ENCODE measurements at places on chromosomes 4 and X. TPM values are rescaled to one million over a fixed set of nuclear protein-coding genes. Genes with fewer than 3 reads are reported as not detected.

The ODAPH gene
- not detected for total RNA-seq

DNA sequence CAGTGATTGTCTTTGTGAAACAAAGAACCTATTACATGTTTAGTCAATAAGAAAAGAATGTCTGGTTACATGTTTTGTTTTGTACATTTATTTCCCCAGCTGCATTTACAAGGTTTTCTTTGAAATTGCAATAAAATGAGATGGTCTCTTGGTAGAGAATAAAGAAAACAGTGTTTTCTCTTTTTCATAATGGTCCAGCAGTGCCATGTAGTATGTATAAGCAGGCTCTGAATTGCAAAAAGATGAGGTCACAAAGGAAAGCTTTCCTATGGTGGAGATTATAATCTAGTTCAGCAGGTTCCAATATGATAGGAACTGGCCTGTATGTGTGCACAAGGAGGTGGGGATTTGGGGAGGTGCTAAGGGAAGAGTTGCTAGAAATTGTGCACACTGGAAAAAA is 1417.3 kb downstream of the STIM2 start:
- no peak for DNase-seq

- no peak for DNase-seq
Observed at GRCh38 chr4:76022031-76022430, 1.3 kb downstream of the CXCL10 start.

- DNase-seq: no peak
Observed at GRCh38 chrX:45524296-45524695, 323.6 kb upstream of the DIPK2B start.

The CT45A2 gene
- not detected for total RNA-seq

The CTAG2 gene
- not detected for total RNA-seq

GRCh38 chrX:150411656-150412055 is 48.5 kb downstream of the MAMLD1 start:
- DNase-seq: no peak

DNA sequence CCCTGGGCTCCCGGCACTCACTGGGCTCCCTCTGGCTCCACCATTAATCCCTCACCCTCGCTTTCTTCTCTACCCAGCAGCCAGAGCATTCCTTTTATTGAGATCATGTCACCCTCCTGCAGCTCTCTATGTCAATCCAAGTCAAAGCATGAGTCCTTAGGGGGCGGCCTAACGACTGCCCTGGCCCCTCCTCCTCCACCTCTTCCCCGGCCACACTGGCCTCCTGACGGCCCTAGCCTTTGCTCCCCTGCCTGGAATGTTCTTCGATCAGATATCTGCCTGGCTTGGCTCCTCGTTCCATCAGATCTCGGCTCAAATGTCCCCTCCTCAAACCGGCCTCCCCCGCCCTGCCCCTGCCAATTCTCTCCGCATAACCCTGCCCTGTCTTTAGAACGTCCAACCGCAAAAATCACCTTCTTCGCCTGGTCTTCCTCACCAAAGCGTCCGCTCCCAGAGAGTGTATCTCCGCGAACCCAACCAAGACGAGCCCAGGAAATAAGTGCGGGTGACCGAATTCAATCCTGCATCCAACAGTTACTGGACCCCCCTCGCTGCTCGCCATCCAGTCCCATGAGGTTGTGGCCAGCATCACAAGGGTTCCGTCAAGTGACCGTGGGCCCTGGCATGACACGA is 722 bp upstream of the PNCK start:
- DNase-seq: no peak

- DNase-seq: no peak
Observed at GRCh38 chr4:145181091-145181501, 707 bp upstream of the OTUD4 start.

The IGSF1 gene
- total RNA-seq: not detected

The MAGEA2B gene
- total RNA-seq: not detected

DNA sequence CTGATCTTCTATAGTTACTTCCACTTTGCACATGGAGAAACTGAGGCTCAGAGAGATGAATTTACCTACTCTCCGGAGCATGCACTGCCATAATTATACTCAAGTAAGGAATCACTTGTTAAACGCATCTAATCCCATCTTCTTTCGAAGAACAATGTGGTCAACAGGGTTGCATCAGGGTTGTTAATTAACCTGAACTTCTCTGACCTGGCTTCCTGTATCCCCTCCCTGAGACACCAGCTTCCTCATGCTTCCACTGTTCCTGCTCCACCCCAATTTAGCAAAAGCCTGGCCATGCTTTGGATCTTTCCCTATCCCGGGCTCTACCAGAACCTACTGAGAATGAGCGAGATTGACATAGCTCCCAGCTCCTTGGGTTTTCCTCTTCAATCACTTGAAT is 136.7 kb downstream of the SMIM20 start:
- no peak for DNase-seq

DNA sequence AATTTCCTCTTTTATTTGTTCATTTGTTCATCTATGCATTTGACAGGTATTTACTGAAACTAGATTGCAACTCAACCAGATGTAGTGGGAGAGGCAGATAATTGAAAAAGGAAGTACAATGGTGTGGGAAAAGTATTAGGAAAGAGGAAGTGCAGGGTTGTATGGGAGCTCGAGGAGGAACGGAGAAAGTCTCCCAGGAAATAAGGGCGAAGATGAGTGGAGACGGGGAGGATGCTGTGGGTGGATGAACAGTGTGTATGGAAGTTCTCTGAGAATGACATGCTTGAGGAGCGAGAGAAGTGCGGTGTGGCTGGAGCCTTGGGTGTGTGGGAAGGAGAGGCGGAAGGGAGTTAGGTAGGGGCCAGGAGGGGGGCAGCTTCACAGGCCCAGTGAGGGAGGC is 87.5 kb upstream of the DHX15 start:
- DNase-seq: no peak

DNA sequence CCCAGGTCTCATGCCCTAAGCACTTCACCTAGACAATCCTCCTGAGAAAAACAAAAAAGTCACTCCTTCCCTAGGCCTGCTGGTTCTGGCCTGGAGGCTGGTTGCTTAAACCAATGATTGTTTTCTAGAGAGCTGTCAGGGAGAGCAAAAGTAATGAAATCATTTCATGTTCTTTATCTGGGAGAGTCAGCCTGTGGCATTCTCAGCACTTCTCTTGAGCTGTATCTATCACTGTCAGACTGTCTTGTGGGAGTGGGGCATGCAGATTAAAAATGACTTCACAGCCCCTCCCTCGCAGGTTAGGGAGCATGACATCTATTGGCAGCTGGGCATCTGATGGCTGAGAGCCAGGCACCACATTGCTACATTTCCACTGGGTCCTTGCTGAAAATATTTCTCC is 20.4 kb upstream of the TMEM154 start:
- DNase-seq: no peak

DNA sequence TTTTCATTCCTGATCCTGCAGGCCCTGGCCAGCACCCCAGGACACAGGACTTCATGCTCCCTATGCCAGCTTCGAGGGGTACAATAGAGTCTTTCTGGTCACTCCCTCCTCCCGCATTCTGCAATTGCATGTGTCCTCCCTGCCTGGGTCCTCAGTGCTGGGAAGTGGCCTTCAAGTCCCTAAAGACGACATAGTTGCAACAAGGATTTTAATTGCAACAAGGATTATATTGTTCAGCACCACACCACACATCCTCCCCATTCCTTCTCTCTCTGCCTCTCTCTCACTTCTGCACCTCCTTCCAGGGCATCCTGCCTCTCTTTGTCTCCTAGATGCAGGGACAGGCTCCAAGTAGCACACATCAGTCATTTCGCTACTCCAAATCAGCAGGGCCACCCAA is 25.5 kb downstream of the SCD5 start:
- no peak for DNase-seq

The GPR173 gene
- total RNA-seq: not detected

GRCh38 chr4:181688872-181689271 is 554.3 kb upstream of the TENM3 start:
- DNase-seq: no peak

GRCh38 chr4:26984896-26985295 is 124.3 kb downstream of the STIM2 start:
- DNase-seq: no peak

- no peak for DNase-seq
Observed at GRCh38 chr4:26233350-26233749, 87.5 kb upstream of the RBPJ start.

The ASB12 gene
- not detected for total RNA-seq

DNA sequence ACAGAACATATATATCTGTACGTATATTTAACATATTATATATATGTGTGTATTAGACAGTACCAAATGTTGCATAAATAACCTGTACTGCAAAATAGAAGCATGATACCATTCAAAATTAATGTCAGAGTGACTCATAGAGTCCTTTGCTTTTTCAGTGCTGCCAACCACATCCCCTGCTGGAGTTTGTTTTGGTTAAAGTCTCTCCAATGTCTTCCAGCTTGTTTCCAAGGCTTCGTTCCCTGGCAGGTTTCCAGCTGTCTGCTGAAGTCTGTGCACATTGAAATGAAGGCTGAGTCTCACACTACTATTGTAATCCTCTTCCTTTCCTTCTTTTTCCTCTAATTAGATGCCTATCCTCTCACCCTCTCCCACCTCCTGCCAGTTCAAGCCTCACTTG is 14.9 kb downstream of the NRK start:
- DNase-seq: no peak

- no peak for DNase-seq
Observed at GRCh38 chr4:164706675-164707074, 47.3 kb upstream of the SMIM31 start.

The TMEM255A gene
- not detected for total RNA-seq

The SOWAHD gene
- 0.92 TPM for total RNA-seq

- no peak for DNase-seq
Observed at GRCh38 chr4:26425953-26426352, 64.3 kb downstream of the CCKAR start.
